ENCODE measurements at places on chromosomes 2 and 18.

DNA sequence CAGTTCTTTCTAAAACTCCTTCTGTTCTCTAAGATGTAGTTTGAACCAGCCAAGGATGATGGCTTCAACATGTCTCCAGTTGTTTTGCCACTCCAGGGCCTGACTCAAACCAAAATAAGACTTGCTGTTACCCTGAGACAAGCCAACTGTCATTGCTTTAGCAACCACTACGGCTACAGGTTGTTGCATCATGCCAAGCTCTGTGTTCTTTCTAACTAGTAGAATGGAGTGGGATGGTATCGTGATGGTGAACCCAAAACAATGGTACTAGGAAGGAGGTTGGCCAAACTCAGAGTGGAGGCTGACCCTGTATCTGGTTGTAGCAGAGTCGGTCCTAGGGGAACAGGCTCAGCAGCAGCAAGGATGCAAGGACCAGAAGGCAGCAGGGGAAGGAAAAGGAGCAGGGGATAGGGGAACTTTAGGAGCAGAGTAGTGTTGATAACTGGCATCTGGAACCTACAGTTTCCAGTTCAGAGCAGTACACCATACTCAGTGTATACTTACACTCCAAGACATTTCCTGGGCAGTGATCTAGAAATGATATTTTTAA is 51.6 kb downstream of the PDK1 start:
- no peak overlapping the region for H3K4me3 ChIP-seq
- H3K27ac ChIP-seq = no peak overlapping the region
- no peaks in the 10 kb centered on the region for H3K4me1 ChIP-seq
- no peaks in the 10 kb centered on the region for H3K27me3 ChIP-seq
- no peaks in the 10 kb centered on the region for H3K36me3 ChIP-seq

DNA sequence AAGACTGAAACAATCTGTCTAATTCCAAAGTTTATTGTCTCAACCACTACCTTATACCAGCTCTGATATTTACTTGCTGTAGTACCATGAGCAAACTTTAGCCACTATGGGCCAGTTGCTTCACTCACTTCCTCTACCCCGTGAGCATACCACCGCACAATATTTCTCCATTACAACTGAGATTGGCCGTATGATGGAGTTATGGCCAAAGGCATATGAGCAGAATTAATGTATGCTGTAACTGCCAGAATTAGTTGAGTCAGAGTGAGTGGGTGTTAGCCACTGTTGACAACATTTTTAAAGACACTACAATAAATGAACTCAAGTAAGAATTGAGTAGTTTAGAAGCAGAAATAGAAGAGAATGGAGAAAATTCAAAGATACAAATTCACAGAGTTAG is 69.7 kb downstream of the LRATD1 start:
- H3K27me3 ChIP-seq = no peaks in the 10 kb centered on the region
- no peak overlapping the region for H3K27ac ChIP-seq
- H3K4me1 ChIP-seq = no peaks in the 10 kb centered on the region
- no peak overlapping the region for H3K4me3 ChIP-seq
- no peaks in the 10 kb centered on the region for H3K36me3 ChIP-seq

- no peak overlapping the region for H3K4me3 ChIP-seq
- H3K27me3 ChIP-seq = no peaks in the 10 kb centered on the region
- H3K4me1 ChIP-seq = no peaks in the 10 kb centered on the region
- DNase-seq = peak; percentile 59
- H3K27ac ChIP-seq = no peak overlapping the region
Measured at GRCh38 chr2:46657042-46657504, 177.7 kb downstream of the TMEM247 start.

- no peaks in the 10 kb centered on the region for H3K4me1 ChIP-seq
- no peak for DNase-seq
- no peak overlapping the region for H3K27ac ChIP-seq
- H3K27me3 ChIP-seq = no peaks in the 10 kb centered on the region
- no peaks in the 10 kb centered on the region for H3K36me3 ChIP-seq
Measured at GRCh38 chr18:29841631-29842030, 1200.9 kb downstream of the DSC3 start.

DNA sequence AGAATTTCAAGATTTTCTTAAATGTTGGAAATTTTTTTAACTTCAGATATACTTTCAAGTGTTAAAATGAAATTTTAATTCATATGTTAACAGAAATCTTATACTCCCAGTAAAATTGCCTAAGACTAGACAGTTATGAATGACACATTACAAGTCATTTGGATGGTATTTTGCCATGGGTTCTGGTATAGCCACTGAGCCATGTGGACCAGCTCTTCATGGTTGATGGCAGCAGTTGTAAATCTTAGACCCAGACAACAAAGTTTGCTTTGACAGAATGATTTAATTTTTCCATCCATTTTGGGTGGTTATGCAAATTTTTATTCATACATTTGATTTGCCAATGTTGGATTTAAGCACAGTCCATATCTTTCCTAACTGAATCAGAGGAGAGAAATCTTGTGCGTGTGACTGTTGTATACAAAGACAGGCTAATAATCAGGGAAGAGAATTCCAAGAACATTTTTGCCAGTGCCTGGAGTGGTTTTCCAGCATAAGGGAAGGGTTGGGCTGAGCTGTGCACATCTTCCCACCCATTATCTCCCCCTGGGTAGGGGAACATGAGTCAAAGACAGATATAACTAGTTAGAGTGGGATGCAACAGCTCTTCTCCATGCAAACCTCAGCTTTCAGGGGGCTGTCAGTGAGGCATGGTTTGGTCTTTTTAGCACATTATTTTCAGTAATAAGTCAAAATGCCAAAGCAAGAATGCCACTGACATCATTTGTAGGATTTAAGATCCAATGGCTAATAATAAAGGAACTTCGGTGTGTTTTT is 28.1 kb upstream of the INPP4A start:
- no peak for DNase-seq
- no peaks in the 10 kb centered on the region for H3K36me3 ChIP-seq
- no peak overlapping the region for H3K4me3 ChIP-seq
- no peaks in the 10 kb centered on the region for H3K27me3 ChIP-seq
- no peak overlapping the region for H3K27ac ChIP-seq

DNA sequence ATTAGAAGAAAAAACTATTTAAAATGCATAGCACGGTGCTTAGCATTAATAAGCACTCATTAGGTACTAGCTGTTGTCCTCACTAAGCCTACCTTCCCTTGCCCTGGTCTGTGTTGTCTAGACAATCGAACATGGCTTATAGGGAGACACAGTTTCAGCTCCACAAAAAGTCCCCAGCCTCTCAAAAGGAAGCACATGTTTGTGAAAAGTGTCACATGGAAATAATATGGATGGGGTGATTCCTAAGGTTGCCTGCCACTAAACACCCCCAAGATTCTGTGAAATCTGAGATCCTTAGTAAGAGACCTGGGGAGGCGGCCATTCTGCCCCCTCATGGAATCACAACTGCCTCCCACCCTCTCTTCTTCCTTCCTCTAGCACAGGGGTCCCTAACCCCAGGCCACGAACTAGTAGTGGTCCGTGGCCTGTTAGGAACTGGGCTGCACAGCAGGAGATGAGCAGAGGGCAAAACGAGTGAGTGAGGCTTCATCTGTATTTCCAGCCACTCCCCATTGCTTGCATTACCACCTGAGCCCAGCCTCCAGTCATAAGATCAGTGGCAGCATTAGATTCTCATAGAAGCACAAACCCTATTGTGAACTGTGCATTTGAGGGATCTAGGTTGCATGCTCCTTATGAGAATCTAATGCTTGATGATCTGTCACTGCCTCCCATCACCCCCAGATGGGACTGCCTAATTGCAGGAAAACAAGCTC is 59.6 kb upstream of the NDUFV2 start:
- H3K27me3 ChIP-seq = no peaks in the 10 kb centered on the region
- DNase-seq = no peak
- H3K27ac ChIP-seq = no peak overlapping the region
- no peak overlapping the region for H3K4me3 ChIP-seq

DNA sequence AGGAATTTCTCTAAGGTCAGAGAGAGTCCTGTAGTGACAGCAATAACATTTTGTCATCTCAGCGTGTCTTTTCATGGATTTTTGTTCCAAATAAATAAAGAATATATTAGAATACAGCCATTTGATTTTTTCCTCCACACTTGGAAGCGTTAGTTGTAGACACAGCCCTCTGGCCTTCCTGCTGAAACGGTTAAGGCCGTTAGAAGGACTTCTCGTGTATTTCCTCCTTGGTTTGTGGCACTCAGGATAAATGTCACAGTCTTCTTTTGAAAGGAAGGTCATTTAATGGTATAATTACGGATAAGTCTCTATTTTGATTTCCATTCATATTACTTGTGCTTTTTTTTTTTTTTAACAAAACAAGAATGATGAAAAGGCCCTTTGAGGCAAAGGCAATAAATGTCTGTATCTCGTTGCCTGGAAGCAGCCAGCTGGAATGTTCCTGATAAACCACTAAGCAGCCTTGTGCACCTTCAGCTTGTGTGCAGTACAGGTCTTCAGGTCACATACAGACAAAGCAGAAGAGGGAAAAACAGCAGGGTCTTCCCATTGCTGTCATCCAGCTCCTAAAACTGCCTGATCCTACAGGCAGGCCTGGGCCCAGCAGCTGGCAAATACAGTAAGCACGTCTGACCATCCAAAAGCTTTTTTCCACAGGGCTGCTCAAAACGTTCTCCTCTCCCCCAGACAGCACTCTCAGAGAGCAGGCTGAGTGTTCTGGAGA is 14.4 kb downstream of the EFR3B start:
- H3K4me3 ChIP-seq = no peak overlapping the region
- H3K36me3 ChIP-seq = no peaks in the 10 kb centered on the region
- no peak for DNase-seq
- H3K27ac ChIP-seq = no peak overlapping the region

GRCh38 chr2:113342650-113343049 is 63.9 kb upstream of the PAX8 start:
- H3K4me1 ChIP-seq = peaks cover 15% of the 10 kb centered on the region
- H3K4me3 ChIP-seq = no peak overlapping the region
- no peak overlapping the region for H3K27ac ChIP-seq

GRCh38 chr2:135257383-135258090 is 205.4 kb downstream of the RAB3GAP1 start:
- no peaks in the 10 kb centered on the region for H3K36me3 ChIP-seq
- H3K4me1 ChIP-seq = no peaks in the 10 kb centered on the region
- no peak for DNase-seq

DNA sequence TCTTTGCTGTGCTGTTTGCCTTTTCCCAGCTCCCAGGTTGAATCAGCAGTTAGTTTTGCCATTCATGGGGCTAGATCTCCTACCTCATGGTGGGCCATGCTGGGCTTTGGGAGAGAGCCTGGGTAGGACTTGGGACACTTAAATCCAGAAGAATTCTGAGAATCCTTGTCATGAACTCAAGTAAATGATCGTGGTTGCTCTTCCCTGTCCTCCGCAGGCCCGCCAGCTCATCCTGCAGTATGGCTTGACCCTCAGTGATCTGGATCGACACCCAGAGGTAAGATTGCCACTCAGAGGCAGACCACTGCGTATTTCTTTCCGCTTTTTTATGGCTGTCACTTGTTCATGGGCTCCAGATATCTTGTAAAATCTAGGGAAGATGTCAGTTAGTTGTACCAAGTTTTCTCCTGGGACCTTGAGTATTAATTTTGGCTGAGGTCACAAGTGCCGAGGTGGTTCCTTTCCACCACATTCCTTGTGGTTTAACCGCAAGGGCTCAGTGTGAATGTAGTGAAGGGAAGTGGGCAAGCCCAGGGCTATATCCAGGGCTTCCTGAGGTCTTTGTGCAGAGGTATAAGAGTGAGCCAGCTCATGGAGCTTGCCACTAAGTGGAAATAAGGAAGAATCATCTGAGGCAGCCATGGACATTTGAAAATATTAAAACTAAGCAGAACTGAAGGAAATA is 37.7 kb downstream of the RPIA start:
- H3K27ac ChIP-seq = no peak overlapping the region
- no peaks in the 10 kb centered on the region for H3K27me3 ChIP-seq
- H3K36me3 ChIP-seq = no peaks in the 10 kb centered on the region

DNA sequence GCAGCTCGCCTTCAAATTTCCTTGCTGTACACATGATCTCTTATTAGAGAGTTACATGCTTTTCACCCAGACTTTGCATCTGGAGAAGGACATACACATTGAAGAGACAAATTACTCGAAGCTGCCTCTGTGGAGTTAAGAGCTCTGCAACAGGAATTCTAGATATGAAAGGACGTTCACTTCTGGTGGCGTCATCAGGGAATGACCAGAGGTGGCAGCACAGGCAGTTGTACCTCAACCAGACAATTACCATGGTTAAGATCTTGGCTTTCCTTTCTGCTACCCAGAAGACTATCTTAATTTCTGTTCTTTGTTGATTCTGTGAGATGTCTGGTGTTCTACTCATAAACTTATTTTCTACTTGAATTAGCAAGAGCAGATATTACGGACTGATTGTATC is 39.1 kb upstream of the MC4R start:
- H3K36me3 ChIP-seq = no peaks in the 10 kb centered on the region
- no peak overlapping the region for H3K27ac ChIP-seq
- no peak overlapping the region for H3K4me3 ChIP-seq
- H3K27me3 ChIP-seq = no peaks in the 10 kb centered on the region
- DNase-seq = no peak
- H3K4me1 ChIP-seq = no peaks in the 10 kb centered on the region

- no peak for DNase-seq
- no peak overlapping the region for H3K4me3 ChIP-seq
- H3K27me3 ChIP-seq = no peaks in the 10 kb centered on the region
- H3K4me1 ChIP-seq = peaks cover 5% of the 10 kb centered on the region
Measured at GRCh38 chr2:176317199-176317598, 48.0 kb downstream of the MTX2 start.

- H3K27me3 ChIP-seq = peaks cover 7% of the 10 kb centered on the region
- no peak overlapping the region for H3K4me3 ChIP-seq
- no peaks in the 10 kb centered on the region for H3K4me1 ChIP-seq
- no peak for DNase-seq
Measured at GRCh38 chr2:104744537-104744936, 109.4 kb upstream of the POU3F3 start.

DNA sequence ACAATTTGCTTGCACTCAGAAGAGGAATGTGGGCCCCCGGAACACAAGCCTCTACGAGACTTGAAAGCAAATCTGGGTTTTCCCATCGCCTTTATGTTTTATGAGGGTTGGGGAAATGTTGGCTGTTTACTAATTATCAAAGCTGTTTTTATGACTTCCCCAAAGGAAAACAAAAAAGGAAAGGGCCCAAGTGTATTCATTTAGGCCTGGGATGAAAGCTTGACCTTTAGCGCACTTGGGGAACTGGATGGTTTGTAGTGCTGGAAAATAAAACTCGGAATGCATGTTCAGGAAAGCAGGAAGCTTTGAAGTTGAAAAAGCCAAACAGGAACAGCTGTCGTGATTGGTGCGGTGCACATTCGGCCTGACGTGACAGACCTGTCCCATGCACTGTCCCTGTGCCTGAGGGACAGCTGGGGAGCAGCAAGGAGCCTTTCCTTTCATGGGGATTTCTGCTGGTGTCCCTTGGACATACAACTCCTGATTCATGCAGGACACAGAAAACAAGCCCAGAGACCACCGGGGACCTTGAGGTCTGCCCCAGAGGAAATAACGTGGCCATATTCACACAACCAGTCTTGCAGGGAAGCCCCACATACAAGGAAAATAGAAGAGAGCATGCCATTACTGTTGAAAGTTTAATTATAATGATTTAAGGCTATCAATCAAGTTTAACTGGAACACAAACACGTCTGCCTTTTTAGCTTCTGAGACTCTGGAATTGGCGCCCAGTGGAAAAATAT is 169.7 kb upstream of the APCDD1 start:
- no peak for DNase-seq
- H3K27me3 ChIP-seq = no peaks in the 10 kb centered on the region
- no peak overlapping the region for H3K4me3 ChIP-seq
- H3K36me3 ChIP-seq = no peaks in the 10 kb centered on the region
